ENCODE measurements at places on chromosomes 5 and 9. TPM values are rescaled to one million over a fixed set of nuclear protein-coding genes. Genes with fewer than 3 reads are reported as not detected.

NME5 gene
- total RNA-seq, result 1.7 TPM

N4BP3 gene
- 35.4 TPM for total RNA-seq

UBE2QL1 gene
- not detected for total RNA-seq

DBH gene
- not detected for total RNA-seq

TOR4A gene
- total RNA-seq, result 14.9 TPM

IL9 gene
- total RNA-seq, result not detected

HAVCR2 gene
- not detected for total RNA-seq

CRHBP gene
- total RNA-seq, result 0.49 TPM

SLCO6A1 gene
- not detected for total RNA-seq

NAIP gene
- total RNA-seq, result 5.4 TPM

LHX2 gene
- total RNA-seq, result not detected

RXRA gene
- 11.3 TPM for total RNA-seq

SARDH gene
- 0.19 TPM for total RNA-seq

EIF4E1B gene
- not detected for total RNA-seq

KCNMB1 gene
- not detected for total RNA-seq

PCDHB7 gene
- total RNA-seq, result 0.16 TPM

PAX5 gene
- total RNA-seq, result not detected

PCDHGA8 gene
- total RNA-seq, result 3.0 TPM

FAM193B gene
- 12.6 TPM for total RNA-seq

PLAC8L1 gene
- not detected for total RNA-seq

PCSK1 gene
- 0.81 TPM for total RNA-seq

CACNA1B gene
- under 0.01 TPM for total RNA-seq

IRX4 gene
- not detected for total RNA-seq

GABRB2 gene
- not detected for total RNA-seq

ITK gene
- not detected for total RNA-seq

CLK4 gene
- 17.2 TPM for total RNA-seq

CMYA5 gene
- not detected for total RNA-seq

CA9 gene
- total RNA-seq, result not detected

FAM153A gene
- not detected for total RNA-seq

THBS4 gene
- not detected for total RNA-seq

ORM2 gene
- total RNA-seq, result not detected

FST gene
- 3.2 TPM for total RNA-seq

DAPK1 gene
- total RNA-seq, result 47.8 TPM

CDKN2B gene
- 3.1 TPM for total RNA-seq

SYK gene
- not detected for total RNA-seq
